ENCODE measurements at places on chromosomes 7 and 10.

GRCh38 chr10:3402187-3402751, 229.7 kb upstream of the PITRM1 start:
- no peak for DNase-seq

GRCh38 chr10:31990937-31991336, 62.3 kb upstream of the ARHGAP12 start:
- no peak for DNase-seq

- DNase-seq, result peak; percentile 88
These were observed 21.0 kb upstream of the GNA12 start for GRCh38 chr7:2864999-2865670.

DNA sequence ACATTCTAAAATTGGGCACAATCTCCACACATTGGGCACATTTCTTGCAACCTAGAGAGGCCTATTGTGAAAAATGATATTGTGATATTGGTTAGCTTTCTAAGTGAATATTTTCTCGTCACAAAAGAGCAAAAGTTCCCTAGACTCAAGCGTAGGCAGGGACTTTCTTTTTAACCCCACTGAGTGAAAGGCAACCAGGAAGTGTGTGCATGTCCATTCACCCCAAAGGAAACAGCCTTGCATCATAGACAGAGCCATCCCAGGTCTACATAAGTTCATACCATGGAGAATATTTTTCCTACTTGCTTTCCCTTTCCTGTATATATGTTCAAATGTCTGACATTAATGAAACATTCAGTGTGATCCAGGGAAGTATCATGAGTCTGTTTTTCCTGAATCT, 84.2 kb upstream of the AGBL3 start:
- DNase-seq, result no peak

DNA sequence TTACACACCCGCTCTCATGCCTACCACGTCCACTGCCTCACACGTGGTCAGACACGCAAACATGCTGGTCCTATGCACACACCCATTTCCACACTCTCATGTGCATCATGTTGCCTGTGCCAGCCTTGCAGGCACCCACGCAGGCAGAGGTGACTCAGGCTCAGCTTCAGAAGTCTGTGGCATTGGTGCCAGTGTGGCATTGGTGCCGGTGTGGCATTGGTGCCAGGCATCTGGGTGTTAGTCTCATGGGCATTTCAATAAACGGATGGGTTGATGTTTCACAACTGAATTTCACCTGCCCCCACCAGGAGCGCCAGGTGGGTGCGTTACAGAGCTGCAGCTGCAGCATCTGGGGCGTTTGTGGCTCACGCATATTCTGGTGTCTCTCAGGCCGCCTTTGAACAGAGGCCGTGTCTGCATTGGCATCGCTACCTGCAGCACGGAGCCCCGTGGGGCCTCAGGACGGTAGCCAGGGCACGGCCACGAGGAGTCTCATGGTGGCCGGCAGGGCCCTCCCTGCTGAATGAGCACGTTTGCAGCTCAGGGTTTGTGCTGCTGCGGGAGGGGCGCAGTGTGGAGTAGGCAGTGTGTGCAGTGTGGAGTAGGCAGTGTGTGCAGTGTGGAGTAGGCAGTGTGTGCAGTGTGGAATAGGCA, 24.7 kb downstream of the KNDC1 start:
- no peak for DNase-seq

All from urothelium cell line (cell line).